Lung (tissue), 17 donors: ENCODE measurements at places on chromosomes 2 and 18.

GRCh38 chr2:174669336-174669735, 71.7 kb upstream of the WIPF1 start:
- DNase-seq: no peak
- H3K27me3 ChIP-seq: no peaks in the 10 kb centered on the region
- H3K36me3 ChIP-seq: no peaks in the 10 kb centered on the region
- H3K4me3 ChIP-seq: no peak overlapping the region
- no peak overlapping the region for H3K27ac ChIP-seq
- no peaks in the 10 kb centered on the region for H3K4me1 ChIP-seq

- H3K27ac ChIP-seq: no peak overlapping the region
- DNase-seq: peak; percentile 45
- no peak overlapping the region for H3K4me3 ChIP-seq
- peaks cover 16% of the 10 kb centered on the region for H3K4me1 ChIP-seq
- no peaks in the 10 kb centered on the region for H3K27me3 ChIP-seq
- H3K36me3 ChIP-seq: no peaks in the 10 kb centered on the region
Measured at GRCh38 chr18:37442477-37442876, 123.1 kb downstream of the CELF4 start.

DNA sequence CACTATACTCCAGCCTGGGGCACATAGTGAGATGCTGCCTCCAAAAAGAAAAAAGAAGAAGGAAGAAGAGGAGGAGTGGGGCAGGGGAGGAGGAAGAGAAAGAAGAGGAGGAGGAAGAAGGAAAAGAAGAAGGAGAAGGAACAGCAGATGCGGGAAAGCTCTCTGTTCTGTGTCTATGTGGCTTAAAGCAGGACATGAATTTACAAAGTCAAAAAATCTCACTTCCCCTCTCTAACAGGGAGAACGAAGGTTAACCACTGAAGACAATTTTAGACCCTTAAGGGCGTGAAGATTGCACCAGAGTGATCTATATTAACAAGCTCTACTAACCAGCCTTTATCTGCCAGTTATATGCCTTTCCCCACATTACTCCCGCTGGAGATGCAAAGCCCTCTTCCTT, 258.9 kb downstream of the METTL4 start:
- DNase-seq: no peak
- no peak overlapping the region for H3K27ac ChIP-seq
- peaks cover 18% of the 10 kb centered on the region for H3K27me3 ChIP-seq
- H3K36me3 ChIP-seq: no peaks in the 10 kb centered on the region

DNA sequence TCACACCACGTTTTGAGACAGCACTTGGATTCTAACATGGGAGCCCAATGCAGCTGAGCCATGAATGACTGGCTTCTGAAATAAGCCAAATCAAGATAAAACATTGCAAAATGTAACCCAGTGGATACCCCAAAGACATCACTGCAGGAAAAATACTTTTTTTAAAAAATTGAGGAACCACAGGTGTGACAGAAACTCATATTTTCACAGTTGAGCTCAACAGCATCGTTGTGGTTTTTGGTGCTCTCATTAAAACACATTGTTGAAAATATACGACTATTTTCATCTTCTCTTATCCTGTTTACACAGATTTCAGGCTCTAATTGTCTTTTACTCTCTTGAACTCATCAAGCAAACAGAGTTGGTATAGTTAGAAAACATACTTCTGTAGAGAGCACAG, 429.3 kb upstream of the VRK2 start:
- H3K27ac ChIP-seq: no peak overlapping the region
- no peaks in the 10 kb centered on the region for H3K27me3 ChIP-seq
- no peaks in the 10 kb centered on the region for H3K36me3 ChIP-seq
- H3K4me1 ChIP-seq: no peaks in the 10 kb centered on the region

GRCh38 chr2:216031960-216032689, 18.8 kb upstream of the MREG start:
- no peaks in the 10 kb centered on the region for H3K4me1 ChIP-seq
- H3K27ac ChIP-seq: no peak overlapping the region
- H3K4me3 ChIP-seq: no peak overlapping the region
- H3K27me3 ChIP-seq: no peaks in the 10 kb centered on the region
- no peak for DNase-seq

- H3K27ac ChIP-seq: peak overlapping the region; percentile 45
- H3K36me3 ChIP-seq: no peaks in the 10 kb centered on the region
- H3K27me3 ChIP-seq: no peaks in the 10 kb centered on the region
Measured at GRCh38 chr18:3525870-3526420, 76.0 kb downstream of the TGIF1 start.

GRCh38 chr2:22932288-22932687, 452.7 kb upstream of the KLHL29 start:
- H3K27ac ChIP-seq: no peak overlapping the region
- no peak overlapping the region for H3K4me3 ChIP-seq
- no peaks in the 10 kb centered on the region for H3K4me1 ChIP-seq
- no peaks in the 10 kb centered on the region for H3K27me3 ChIP-seq
- DNase-seq: no peak

DNA sequence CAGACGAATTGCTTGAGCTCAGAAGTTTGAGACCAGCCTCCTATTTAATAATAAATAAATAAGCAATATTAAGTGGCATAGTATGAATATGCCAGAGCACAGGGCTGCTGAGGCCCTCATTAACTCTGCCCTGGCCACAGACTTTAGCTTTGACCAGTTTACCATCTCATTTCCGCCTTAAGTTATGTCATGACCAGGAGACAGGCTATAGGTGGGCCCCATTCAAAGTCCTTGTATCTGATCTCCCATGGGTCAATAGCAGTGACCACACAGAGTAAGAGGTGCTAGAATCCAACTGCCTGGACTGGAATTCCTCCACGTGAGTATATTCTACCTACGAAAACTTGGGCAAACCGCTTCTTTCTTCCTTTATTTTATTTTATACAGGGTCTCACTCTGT, 13.4 kb upstream of the ASXL2 start:
- H3K27ac ChIP-seq: no peak overlapping the region
- no peak overlapping the region for H3K4me3 ChIP-seq
- no peaks in the 10 kb centered on the region for H3K36me3 ChIP-seq
- DNase-seq: no peak

GRCh38 chr2:111121028-111121827, 514 bp downstream of the BCL2L11 start:
- H3K4me1 ChIP-seq: peaks cover 67% of the 10 kb centered on the region
- peaks cover 31% of the 10 kb centered on the region for H3K27me3 ChIP-seq
- peak; percentile 66 for DNase-seq

DNA sequence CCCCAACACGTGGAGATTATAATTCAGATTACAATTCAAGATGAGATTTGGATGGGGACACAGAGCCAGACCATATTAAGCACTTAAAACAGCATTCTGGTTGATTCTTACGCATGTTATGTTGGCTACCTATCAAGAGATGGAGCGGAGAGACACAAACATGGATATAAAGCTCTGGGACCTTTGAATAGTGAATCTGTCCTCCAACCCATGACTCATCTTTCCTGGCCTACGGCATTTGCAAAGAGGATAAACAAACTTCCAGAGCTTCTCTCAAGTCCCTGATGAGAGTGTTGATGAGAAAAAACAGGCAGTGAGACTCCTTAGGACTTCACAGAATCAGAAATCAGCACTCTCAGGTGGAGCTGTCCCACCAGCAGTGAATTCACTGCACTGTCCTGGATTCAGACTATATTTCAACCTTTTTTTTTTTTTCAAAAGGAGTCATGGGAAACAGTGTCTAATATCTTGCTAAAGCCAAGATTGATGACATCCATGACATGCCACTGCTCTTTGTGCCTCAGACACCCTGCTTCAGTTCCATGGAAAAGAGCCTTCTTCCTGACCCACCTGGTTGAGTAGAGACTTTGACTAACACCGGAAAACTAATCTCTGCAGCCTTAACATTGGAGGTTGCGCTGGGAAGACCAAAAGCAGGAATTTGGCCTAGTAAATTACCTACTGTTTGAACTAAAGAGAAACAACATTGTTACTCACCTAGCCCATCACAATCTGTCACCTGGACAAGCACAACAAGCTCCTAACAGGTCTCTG, 62.1 kb upstream of the NPAS2 start:
- H3K4me1 ChIP-seq: no peaks in the 10 kb centered on the region
- H3K27ac ChIP-seq: no peak overlapping the region
- no peak for DNase-seq
- H3K4me3 ChIP-seq: no peak overlapping the region

GRCh38 chr18:25243754-25244153, 108.2 kb downstream of the ZNF521 start:
- H3K27me3 ChIP-seq: no peaks in the 10 kb centered on the region
- no peak overlapping the region for H3K27ac ChIP-seq
- no peaks in the 10 kb centered on the region for H3K36me3 ChIP-seq

DNA sequence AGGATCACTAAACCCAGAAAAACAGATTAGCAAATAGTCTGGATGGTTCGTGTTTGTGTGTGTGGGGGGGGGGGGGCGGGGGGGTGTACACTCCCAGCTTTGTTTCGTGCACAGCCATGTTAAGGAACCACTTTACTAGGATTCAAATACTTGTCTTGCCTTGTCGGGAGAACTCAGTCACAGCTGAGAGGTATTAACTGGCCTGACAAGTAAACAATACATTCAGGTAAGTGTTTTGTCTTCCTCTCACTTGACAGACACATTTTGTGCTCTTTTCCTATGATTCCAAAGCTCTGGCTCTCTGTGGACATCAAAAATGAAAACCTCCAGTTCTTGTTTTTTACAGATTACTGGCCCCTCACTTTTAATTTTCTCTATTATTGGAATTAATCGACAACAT, 173.5 kb downstream of the LRP1B start:
- H3K27me3 ChIP-seq: no peaks in the 10 kb centered on the region
- H3K27ac ChIP-seq: no peak overlapping the region
- no peak overlapping the region for H3K4me3 ChIP-seq
- H3K36me3 ChIP-seq: no peaks in the 10 kb centered on the region
- no peaks in the 10 kb centered on the region for H3K4me1 ChIP-seq

DNA sequence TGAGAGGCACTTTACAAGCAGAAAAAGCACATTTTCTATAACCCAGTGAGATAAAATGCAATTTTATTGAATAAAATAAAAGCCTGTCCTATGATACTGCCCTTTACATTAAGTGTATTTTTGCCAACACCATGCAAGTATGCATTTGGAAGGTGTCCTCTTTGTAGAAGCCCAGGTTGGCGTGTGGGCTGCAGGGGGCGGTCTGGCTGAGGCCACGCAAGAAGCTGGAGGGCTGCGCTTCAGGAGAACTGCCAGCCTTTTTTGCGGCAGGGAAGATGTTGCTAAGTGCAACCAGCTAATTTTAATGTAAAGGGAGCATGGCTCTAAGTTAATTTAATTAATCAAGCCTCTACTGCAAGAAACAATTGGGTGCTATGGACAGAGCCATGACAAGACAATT, 562.8 kb upstream of the SALL3 start:
- no peak for DNase-seq
- no peaks in the 10 kb centered on the region for H3K36me3 ChIP-seq
- no peak overlapping the region for H3K4me3 ChIP-seq
- no peaks in the 10 kb centered on the region for H3K4me1 ChIP-seq
- no peak overlapping the region for H3K27ac ChIP-seq

GRCh38 chr2:188986839-188987238, 12.7 kb downstream of the COL3A1 start:
- peaks cover 23% of the 10 kb centered on the region for H3K4me1 ChIP-seq
- no peak overlapping the region for H3K27ac ChIP-seq
- no peak overlapping the region for H3K4me3 ChIP-seq
- no peaks in the 10 kb centered on the region for H3K27me3 ChIP-seq

DNA sequence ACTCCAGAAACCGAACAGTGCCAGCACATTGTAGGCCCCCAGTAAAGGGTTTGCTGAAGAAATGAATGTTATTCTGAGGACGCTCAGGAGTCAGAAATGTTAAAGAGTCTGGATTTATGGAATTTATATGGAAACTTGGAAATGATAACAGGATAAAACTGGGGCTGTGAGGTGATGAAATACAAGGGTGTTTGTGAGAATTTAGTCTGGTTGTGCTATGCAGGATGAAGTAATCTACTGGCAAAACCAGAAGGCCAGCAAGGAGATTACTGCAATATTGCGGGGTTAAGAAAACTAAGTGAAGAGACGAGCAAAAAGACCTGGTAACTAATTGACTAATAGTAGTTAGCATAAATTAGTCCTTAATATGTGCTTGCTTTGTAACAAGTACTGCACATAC, 467.8 kb downstream of the ZEB2 start:
- no peak for DNase-seq
- H3K4me1 ChIP-seq: peaks cover 10% of the 10 kb centered on the region
- no peak overlapping the region for H3K27ac ChIP-seq
- H3K4me3 ChIP-seq: no peak overlapping the region
- H3K27me3 ChIP-seq: no peaks in the 10 kb centered on the region

DNA sequence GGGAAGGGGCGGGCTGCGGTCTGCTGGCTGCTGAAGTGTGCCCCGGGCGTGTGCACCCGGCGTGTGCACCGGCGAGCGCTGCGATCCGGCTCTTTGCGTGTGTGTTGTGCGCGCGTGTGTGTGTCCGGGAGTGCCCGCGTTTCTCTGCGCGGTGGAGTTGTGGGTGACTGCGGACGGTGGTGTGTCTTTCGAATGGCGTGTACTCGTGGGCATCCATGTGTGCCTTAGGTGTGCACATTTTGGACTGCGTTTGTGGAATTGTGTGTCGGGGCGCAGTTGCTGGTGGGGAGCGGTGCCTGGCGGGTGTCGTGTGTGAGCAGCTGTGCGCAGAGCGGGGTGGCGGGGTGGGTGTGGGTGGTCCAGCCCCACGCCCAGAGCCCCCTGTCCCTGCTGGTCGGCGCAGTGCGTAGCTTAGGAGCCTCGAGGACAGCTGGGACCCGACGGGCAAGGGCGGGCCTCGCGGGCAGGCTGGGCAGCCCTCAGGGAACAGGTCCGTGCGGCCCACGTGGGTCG, 533 bp downstream of the HPCAL1 start:
- H3K4me1 ChIP-seq: no peaks in the 10 kb centered on the region
- no peak for DNase-seq
- no peaks in the 10 kb centered on the region for H3K27me3 ChIP-seq

- H3K4me3 ChIP-seq: no peak within 1 kb of the TSS
- H3K4me1 ChIP-seq: no peaks in the 10 kb centered on the region
- no peak for DNase-seq
Measured at GRCh38 chr2:39243469-39244123, at the start of gene CDKL4. CDKL4 (minus strand) TSS chr2:39243970.

- H3K4me1 ChIP-seq: peaks cover 5% of the 10 kb centered on the region
- H3K36me3 ChIP-seq: no peaks in the 10 kb centered on the region
- H3K27ac ChIP-seq: no peak overlapping the region
- H3K4me3 ChIP-seq: peak overlapping the region; percentile 57
Measured at GRCh38 chr2:165793161-165793778, 777 bp downstream of the GALNT3 start.
